Amniotic stem cell (primary cell): ENCODE measurements at places on chromosomes 5 and 9.

DNA sequence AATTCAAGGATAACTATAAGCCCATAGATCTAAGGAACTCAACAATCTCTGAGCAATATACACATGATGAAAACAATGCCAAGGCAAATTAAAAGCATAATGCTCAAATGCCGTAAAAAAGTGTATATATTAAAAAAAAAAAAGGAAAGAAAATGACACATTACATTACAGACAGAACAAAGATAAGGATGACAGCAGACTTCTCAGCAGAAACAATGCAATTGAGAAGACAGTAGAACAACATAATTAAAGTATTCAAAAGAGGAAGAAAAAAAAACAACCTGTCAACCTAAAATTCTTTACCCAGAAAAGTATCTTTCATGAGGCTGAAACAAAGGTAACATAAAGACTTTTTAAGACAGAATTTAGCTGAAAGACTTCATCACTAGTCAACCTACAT is 591.7 kb downstream of the ZNF608 start:
- DNase-seq: no peak

DNA sequence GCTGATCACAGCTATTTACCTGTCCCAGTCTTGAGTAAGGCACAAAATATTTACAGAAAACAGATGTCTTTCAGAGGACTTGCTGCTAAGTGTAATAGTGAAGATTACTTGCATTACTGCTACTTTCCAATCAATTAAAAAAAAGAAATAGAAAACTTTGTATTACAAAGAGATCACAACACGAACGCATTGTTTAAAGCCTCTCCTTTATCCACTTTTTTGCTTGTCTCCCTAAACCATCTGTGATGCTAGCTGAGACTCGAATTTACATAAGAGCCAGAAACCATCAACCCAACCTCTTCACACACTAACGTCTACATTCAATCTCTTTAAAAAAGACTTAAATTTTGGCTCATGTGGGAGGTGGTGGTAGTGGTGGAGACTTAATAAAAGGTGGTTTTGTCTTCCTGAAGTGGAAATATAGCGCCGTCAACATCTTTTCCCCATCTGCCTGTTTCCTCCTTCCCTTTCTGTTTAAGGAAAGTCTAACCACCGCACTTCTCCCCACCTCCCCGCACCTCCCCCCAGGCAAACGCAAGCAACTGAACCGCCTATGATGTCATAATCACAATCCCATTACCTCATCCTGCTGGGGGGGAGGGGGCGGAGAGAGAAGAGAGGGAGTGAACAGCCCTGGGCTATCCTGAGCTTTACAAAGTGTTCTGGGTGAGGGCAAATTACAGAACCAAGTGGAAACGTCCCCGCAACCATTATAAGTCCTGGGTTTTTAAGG is 948 bp upstream of the FAM53C start:
- DNase-seq: peak; percentile 75

DNA sequence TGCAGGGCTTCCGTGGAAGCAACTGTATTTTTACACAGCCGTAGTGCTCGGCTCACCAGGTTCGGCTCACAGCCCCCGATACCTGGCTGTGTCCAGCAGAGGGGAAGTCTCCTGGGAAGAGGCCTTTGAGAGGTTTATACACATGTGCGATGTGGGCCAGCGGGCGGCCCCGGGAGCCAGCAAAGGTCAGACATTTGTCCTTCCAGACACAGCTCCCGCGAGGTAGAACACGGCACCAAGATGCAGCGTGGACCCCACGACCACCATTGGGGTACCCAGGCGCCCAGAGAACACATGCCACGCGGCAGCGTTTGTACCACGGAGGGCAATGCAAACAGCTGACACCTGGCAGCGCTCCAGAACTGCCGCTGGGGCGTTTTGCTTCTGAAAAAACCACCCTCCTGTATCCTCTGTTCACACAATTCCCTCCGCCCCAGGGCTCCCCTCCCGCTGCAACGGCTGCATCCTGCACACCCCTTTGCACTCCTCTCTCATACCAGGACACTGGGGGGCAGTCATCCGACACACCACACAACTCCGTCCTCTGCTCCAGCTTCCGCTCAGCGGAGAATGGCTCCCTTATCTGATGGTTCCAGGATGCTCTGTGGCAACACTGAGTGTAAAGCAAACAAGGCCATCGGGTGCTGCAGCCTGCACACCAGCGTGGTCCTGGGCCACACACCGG is 235.3 kb downstream of the SYK start:
- peak; percentile 38 for DNase-seq

GRCh38 chr5:176740131-176740701 is 70.1 kb upstream of the UNC5A start:
- no peak for DNase-seq

DNA sequence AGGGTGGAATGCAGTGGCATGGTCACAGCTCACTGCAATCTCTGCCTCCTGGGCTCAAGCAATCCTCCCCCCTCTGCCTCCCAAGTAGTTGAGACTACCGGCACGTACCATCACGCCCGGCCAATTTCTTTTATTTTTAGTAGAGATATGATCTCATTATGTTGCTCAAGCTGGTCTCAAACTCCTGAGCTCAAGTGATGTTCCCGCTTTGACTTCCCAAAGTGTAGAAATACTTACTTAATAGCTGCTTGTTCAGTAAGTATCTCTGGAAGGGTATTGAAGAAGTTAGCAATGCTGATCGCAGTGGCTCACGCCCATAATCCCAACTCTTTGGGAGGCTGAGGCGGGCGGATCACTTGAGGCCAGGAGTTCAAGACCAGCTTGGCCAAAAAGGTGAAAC is 35.7 kb upstream of the PLIN2 start:
- DNase-seq: no peak
